ENCODE measurements at places on chromosomes 6 and 20.

- no peak for DNase-seq
Observed at GRCh38 chr6:43992783-43993644, 134.2 kb downstream of the MRPL14 start.

DNA sequence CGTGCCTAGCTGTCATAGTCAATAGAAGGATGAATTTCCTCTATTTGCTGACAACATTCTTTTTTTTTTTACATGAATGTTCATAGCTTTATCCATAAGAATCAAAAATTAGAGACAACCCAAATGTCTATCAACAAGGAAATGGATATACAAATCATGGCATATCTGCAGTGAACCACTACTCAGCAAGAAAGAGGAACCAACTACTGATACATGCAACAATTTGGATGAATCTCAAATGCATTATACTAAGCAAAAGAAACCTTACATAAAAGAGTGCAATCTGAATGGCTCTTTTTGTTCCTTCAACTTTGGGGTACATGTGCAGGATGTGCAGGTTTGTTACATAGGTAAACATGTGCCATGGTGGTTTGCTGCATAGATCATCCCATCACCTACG, 17.7 kb upstream of the MCM9 start:
- DNase-seq = no peak

GRCh38 chr20:44273231-44274215, 26.4 kb downstream of the GDAP1L1 start:
- no peak for DNase-seq

DNA sequence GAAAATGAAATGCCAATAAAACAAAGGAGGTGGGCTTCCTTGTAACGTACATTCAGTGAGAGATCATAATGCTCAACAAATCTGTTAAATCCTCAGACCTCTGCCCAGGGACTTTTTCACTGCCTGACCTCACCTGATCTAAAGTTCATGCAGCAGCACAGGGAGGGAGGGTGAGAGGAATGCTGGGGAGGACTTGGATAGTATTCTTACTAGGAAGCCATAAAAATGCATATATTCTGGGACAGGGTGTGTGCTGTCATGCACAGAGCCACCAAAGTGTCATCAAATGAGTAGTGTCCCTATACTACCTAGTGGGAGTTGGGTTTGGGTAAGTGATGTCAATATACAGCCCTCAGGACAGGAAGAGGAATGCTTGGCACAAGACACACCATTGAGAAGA, 32.6 kb downstream of the CLIC5 start:
- no peak for DNase-seq

GRCh38 chr6:53956068-53956711, 155.1 kb upstream of the MLIP start:
- no peak for DNase-seq

- no peak for DNase-seq
Observed at GRCh38 chr6:15999201-15999600, 129.7 kb upstream of the MYLIP start.

- DNase-seq = no peak
Observed at GRCh38 chr20:37726971-37727956, 33.4 kb downstream of the CTNNBL1 start.

- no peak for DNase-seq
Observed at GRCh38 chr6:143742070-143742954, 64.5 kb downstream of the PHACTR2 start.

DNA sequence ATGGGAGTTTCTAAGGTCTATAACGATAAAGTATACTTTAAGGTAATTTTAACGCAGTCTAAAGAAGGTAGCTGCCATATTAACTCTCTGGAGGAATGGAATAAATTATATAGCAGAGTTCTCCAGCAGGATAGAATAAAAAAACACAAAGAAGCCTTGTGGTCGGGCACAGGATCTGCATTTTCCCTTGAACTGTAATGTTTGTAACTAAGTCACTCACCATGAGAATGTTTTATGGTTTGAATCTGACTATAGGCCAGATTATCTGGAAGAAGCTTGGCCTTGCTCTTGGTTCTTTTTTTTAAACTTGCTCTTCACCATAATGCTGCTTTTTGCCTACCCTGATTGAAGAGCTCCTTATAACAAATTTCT, 238.8 kb upstream of the NOX3 start:
- no peak for DNase-seq

- DNase-seq = no peak
Observed at GRCh38 chr20:61436283-61436666, 184.2 kb downstream of the CDH4 start.

GRCh38 chr6:123169774-123170095, 173.7 kb downstream of the CLVS2 start:
- no peak for DNase-seq

GRCh38 chr20:47273591-47274235, 82.8 kb downstream of the ZMYND8 start:
- no peak for DNase-seq

GRCh38 chr20:44028868-44029847, 114.5 kb downstream of the TOX2 start:
- DNase-seq = no peak

DNA sequence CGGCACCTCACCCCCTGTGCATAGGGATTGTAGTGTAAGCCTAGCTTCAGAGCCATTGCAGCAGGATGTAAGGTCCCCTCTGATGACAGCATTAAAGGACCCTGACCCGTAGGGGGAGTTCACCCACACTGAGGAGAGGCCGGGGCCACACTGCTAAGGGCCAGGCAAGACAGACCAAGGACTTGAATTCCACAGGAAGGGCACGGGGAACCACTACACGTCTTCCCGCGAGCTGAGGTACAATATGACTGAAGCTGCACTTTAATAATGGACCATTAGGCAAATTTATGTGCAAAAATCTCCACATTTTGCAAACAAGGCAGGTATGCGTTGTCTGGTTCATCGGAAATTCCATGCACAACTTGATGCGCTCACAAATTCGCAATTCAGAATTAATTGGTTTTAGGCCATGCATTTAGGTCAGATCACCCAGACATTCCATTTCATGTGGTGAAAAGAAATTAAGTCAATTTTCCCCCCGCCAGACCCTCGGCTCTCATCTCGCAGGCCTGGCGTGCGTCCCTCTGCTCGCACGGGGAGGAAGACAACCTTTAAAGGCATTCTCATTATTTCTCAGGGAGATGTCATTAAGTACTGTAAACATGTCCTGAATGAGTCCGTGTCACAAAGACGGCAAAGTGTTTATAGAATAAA, 111.8 kb downstream of the FOXA2 start:
- DNase-seq = no peak

DNA sequence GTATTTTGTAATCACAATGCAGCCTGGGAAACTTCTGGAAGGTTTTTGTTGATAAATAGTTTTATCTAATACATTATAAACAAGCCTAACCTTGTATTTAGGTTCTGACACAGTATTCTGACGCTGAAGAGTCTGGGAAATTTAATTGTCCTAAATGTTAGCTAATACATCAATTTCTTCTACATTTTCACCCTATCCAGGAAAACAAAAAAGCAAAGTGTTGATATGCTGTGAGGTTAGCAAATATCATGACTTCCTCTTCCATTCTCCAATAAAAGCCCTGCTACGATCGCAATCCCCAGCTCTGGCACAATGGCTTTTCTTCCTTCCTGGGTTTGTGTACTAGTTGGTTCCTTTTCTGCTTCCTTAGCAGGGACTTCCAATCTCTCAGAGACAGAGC, at the start of gene C6orf58:
Gene C6orf58 (plus strand): TSS at position 301 of the 400 bp plus-strand sequence. CDS start 12 bp downstream, at position 313.
- DNase-seq = no peak

- no peak for DNase-seq
Observed at GRCh38 chr20:48308232-48308781, 519.5 kb downstream of the PREX1 start.

DNA sequence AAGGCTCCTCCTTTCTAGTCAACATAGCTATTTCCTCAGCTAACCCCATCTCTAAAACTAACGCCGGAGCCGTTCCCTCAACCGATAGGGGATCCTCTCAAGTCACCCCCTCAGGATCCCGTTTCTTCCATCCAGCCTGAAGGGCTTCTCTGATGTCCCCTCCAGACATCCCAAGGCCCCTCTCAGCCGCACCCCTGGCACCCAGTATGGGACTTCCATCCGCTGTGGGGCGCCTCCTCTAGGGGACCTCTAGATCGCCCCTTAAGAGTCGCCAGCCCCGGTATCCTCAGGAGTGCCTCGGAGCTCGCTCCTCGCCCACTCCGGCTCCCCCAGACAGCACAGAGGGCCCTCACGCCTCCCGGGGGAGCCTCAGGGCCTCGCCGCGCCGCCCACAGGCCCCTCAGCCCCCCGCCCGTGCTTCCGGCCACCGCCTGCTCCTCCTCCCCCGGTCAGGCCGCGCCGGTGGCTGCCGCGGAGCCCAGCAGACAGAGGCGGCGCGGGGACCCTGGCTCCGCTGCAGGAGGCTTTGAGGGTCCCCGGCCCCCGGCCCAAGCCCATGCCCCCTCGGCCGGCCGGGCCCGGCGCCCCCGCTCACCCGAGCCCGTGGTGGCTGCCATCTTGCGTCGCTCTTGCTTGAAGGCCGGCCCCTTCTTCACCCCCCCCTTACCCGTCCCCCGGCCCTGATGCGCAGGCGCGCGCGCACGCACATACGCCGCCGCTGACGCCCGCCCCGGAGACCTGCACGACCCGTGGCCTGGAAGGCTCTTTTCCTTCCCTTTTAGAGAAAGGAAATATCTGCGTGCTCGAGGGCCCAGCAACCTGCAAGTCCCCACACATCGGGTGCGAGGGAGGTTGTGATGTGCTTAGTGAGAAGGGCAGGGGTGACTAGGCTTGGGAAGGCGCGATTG, at the start of gene UBE2V1:
Gene UBE2V1 (minus strand): TSS at position 639 of the 908 bp plus-strand sequence. CDS start 22 bp downstream, at position 617.
- DNase-seq = no peak

DNA sequence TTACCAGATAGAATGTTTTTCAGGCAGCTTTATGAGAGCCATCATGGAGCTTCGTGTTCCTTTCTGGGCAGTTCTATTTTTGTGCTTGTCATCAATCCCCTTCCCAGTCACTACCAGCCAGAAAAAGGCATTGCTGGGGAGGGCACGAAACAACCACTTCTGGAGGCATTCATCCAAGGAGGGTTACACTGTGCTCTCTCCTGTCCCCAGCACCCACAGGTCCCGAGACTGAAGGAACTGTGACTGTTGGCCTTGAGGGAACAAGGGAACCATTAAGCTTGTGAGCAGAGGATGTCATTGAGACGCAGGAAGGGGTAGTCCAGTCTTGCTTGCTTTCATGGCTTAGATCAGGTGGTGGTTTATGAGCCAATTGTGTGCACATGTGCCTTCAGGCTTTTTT, 20.1 kb upstream of the ENPP5 start:
- no peak for DNase-seq

DNA sequence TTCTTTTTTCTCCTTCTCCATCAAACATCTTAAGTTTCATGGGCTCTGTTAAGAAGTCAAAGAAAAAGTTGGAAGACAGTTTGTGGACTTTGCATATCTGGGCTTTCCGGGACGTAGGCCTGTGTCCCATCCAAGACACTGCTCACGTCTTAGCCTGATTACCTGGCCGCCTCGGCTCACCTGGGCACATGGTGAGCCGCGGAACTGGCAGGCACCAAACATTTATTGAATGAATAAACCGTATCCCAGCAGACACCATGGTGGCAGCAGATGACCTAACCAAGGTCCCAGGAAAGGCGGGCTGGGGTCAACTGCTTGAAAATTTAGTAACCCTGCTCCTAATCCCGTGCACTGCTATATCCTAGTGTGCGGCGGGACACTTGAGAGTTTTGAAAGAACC, 35.6 kb downstream of the GNAS start:
- no peak for DNase-seq

DNA sequence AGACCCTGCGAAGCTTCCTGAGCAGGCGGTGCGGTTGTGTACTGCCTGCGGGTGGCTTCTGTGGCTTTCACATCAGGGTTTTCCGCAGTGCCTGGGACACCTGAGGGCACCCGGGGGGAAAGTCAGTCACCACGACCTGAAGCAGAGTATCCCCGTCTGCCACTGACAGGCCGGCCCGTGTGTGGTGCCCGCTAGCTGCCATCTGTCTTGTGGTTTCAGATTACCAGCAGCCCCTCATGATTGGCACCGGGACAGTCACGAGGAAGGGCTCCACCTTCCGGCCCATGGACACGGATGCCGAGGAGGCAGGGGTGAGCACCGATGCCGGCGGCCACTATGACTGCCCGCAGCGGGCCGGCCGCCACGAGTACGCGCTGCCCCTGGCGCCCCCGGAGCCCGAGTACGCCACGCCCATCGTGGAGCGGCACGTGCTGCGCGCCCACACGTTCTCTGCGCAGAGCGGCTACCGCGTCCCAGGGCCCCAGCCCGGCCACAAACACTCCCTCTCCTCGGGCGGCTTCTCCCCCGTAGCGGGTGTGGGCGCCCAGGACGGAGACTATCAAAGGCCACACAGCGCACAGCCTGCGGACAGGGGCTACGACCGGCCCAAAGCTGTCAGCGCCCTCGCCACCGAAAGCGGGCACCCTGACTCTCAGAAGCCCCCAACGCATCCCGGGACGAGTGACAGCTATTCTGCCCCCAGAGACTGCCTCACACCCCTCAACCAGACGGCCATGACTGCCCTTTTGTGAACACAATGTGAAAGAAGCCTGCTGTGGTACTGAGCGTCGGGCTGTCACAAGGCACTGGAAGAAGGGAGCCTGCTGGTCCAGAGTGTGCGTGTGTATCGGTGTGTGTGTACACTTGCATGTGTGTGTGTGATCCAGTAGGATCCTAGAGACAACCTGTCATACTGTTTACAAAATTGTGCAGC, 54.4 kb downstream of the GOPC start:
- DNase-seq = no peak

GRCh38 chr20:10488534-10488933, 53.4 kb downstream of the SLX4IP start:
- no peak for DNase-seq

DNA sequence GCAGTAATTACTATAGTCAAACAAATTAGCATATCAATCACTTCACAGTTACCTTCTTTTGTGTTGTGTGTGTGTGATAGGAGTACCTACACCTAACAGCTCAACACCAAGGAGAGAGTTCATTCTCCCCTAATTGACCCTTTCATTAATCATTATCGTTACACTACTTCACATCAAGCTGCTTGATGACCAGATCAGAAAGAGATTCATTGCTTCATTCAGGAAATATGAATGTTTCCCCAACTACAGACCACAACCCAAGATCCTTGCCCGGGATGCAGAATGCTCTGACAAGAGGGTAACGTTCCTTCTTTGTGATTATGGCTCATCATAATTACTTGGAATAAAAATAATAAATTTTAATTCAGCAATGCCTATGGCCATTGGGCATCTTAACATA, 132.7 kb downstream of the PKHD1 start:
- DNase-seq = no peak

DNA sequence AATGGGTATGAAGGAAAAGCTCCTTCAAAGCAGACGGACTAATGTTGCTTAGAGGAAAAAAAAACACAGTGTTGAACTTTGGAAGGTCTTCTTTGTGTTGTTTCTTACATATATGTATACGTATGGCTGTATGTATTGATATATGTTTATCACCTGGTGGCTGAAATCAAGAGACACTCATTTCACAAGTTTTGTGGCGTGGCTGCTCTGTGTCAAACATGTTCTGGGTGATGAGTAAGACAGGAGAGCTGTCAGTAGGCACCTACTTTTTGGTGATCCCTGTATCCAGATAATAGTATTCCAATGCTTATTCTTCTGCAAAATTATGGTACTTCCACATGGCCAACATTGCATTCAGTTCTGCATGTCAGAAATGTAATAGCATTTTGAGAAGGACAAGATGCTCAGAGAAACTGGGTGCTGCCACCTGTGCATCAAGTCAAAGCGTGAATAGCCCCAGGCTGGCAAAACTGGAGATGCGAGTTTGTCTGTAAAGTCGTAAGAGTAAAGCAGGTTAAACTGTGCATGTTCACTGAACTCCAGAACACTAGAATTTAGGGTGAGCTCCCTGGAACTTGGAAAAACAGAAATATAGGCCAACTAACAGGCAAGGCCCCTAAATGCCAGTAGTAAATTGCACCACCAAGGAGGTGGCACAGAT, 67.9 kb downstream of the ARMC2 start:
- no peak for DNase-seq

GRCh38 chr6:32327103-32327502, 44.6 kb downstream of the TSBP1 start:
- no peak for DNase-seq
